ENCODE measurements at places on chromosomes 4 and X. TPM values are rescaled to one million over a fixed set of nuclear protein-coding genes. Genes with fewer than 3 reads are reported as not detected.

DNA sequence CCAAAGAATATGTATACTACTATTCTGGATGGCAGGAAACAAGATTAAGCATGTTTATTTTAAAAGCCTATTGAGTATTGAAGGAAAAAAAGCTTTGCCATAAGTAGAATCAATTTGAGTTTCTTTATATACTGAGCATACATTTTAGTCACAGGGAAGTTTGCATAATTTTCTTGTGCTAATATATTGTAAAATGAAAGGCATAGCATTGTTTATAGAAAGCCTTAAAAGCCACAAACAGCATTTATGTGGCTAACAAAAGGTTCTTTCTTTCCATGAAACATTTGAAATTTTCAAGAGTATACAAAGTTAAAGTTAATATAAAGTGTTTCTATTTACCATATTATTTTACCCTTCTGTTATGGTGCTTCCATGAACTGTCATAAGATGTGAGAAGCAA lies 1133.8 kb upstream of the PCDH10 start:
- DNase-seq, result no peak

GRCh38 chrX:136205882-136206380 lies 45.3 kb downstream of the MAP7D3 start:
- DNase-seq, result no peak

The MAGEA4 gene
- not detected for total RNA-seq

The FATE1 gene
- total RNA-seq, result 0.78 TPM

The RAB33B gene
- total RNA-seq, result 14.4 TPM

- no peak for DNase-seq
These were observed 213.4 kb upstream of the LNX1 start for GRCh38 chr4:53804719-53805118.

DNA sequence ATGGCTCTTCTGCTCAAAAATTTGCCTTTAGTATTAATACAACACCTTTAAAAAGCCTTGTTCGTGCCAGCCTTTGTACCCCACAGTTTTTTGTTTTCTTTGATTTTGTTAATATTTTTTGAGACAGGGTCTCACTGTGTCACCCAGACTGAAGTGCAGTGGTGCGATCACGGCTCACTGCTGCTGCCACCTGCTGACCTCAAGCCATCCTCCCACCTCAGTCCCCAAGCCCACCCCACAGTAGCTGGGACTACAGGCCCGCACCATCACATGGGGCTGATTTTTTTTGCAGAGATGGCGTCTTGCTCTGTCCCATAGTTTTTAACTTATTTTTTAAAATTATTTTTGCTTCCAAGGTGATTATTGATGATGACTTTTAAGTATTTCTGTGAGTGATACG lies 134.0 kb downstream of the HTR2C start:
- peak; percentile 17 for DNase-seq

DNA sequence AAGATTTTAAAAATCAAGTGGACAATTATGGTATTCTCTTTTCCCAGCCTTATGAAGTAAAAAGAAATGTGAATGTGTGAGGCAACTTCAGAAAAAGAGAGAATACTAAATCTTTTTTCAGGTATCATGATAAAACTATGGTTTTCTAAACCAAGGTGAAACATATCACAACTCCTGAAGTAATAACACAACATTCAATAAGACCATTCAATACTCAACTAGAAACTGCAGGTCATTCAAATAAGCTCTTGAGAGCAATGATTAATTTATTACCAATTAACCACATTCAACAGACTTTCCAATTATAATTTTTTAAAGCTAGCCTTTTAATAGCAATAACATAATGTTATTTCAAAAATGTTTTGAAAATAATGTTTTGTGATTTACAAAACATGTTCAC lies 35.8 kb downstream of the SLC10A7 start:
- no peak for DNase-seq

GRCh38 chr4:145153904-145154298 lies 26.5 kb downstream of the OTUD4 start:
- DNase-seq, result no peak

- no peak for DNase-seq
These were observed 307.1 kb downstream of the TEX13A start for GRCh38 chrX:104913348-104913747.

The PNMA6A gene
- total RNA-seq, result 7.0 TPM

The SPATA4 gene
- 0.93 TPM for total RNA-seq

- DNase-seq, result no peak
These were observed 7.7 kb downstream of the GAK start for GRCh38 chr4:924107-925096.

DNA sequence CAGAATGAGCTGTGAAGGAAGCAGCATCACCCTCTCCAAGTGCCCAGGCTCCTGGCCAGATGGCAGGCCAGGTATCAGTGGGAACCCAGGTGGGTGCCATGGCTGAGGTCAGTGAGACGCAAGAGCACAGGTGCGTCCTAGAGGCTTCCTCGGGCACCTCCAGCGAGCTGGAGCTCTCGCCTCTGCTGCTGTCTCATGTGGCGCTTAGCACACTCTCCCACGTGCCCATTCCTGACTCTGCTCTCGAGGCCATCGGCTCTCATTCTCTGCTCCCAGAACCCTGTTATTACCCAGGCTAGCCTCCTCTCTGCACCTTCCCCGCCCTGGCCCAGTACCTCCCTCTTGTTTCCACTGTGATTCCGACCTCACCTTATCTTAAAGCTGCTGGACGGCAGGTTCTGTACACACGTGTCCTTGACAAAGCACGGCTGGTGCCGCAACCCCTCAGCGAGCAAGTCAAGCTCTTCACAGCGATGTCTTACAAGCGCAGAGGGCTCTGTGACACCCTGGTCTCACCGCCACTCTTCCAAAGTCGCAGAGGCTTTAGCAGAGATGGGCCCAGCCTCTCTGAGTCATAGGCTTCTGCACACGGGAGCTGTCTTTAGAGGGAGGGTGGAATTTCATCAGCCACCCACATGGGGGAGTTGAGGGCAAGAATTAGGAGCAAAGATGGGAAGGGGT lies 15.4 kb upstream of the MSANTD1 start:
- no peak for DNase-seq

DNA sequence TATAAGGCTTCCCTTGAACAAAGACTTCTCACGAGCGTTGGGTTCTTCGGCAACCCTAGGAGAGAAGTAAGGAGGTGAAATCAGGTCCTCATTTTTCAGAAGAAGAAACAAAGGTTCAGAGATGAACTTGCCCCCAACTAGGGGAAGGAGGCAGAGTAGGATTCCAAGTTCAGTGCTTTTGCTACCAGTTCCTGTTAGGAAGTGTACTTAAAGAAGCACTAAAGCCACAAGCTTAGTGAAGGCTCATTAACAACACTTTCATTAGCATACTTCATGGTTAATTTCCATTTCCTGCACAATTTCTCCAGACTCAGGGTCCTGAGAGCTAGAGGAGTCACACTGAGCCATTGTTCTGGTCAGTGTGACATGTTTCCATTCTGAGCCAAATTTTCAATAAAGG lies 52.1 kb downstream of the VSIG4 start:
- DNase-seq, result no peak

DNA sequence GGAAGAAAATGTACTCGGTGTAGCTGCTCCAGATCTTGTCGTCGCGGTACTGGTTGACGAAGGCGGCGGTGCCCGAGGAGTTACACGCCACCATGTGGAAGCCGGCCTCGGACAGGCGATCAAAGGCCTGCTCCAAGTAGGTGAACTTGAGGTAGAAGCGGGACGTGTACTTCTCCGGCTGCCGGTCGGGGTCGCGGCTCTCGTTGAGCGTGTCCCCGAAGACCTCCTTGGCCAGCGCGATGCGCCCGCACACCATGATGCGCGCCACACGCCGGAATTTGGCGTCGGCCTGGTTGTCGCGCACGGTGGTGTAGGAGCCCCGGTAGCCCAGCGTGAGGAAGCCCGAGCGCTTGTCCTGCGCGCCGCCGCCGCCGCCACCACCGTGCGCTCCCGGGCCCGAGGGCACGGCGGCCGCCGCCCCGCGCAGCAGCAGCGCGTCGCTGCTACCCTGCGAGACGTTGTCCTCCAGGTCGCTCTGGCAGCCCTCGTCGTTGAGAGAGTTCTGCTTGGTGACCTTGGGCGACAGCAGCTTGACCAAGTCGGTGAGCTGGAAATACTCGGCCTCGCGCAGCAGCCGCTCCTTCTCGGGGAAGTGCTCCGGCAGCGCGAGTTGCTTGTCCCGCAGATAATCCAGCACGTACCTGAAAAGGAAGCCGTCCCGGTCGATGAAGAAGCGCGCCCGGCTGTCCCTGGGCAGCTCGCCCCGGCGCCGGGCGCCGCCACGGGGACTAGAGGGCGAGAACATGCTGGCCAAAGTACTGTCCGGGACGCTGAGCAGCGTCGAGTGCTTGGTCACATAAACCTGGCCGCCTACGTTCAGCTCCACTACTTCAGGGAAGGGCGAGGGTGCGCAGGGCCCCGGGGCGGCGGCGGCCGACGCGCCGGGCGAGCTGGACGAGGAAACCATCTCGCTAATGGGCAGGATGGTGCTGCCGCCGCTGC lies 775 bp downstream of the KCTD8 start:
- peak; percentile 39 for DNase-seq

The GRID2 gene
- 0.69 TPM for total RNA-seq

- DNase-seq, result no peak
These were observed 101.3 kb downstream of the TBL1X start for GRCh38 chrX:9566150-9566621.

DNA sequence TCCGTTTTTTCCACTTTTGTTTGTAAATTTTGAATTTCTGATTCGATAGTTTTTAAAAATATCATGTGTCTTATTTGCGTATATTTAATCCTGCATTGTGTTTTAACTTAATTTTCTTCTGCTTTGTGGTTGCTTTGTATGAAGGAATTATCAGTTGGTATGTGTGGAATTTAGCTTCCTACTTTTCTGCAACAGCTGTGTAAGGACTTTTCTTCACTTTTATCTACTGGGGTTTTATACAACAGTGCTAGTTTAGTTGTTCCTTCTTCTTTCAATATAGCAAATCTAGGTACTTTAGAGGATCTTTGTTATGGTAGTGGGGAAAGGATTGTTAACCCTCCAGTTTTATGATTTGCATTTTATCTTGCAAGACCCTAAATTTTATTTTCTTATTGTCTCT lies 410.3 kb downstream of the CCSER1 start:
- DNase-seq, result no peak

The TREX2 gene
- 0.24 TPM for total RNA-seq

The CACNA1F gene
- 0.19 TPM for total RNA-seq

- DNase-seq, result peak; percentile 75
These were observed 2.1 kb downstream of the PLCXD1 start for GRCh38 chrX:283115-283845.

- no peak for DNase-seq
These were observed 7.0 kb downstream of the TACC3 start for GRCh38 chr4:1728061-1728980.

DNA sequence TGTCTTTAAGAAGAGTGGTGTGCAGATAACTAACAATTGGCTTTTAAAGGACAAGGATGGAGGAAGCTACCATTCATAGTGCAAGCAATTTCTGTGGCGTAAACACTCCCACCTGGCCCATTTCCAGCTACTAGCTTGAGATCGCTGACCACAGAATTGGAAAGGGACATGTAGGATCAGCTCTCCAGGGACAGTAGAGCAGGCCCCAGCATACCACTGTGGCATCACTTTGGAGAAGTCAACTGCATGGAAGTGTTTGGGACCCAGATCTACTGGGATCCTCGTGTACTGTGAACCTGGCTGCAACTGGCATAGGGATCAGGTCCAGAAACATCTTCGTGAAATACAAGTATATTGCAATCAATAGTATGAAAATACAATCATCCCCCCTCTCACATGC lies 515.0 kb downstream of the INPP4B start:
- DNase-seq, result no peak

DNA sequence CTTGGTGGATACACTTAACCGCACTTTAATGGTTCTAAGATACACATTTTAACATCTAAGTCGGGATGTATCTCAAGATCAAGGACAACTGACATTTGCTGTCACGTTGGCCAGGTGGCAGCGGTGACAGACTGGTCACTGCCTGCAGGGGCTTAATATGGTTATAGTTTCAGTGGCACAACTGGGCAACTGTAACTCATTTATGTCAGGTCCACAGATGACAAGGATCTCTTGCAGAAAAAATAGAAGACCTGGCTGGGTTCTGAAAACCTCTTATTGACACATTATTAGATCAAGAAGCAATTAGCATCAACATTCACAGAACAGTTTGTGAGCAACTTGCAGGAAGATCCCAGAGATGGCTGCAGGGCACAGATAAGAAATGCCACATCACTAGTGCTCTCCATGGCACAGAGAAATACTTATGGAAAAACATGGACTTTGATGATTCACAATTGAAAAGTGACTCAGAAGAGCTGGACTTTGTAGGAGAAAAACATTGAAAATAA lies 99.6 kb upstream of the SORBS2 start:
- no peak for DNase-seq

GRCh38 chr4:95552942-95553550 lies 4.3 kb upstream of the UNC5C start:
- DNase-seq, result no peak

The SAT1 gene
- 242 TPM for total RNA-seq

GRCh38 chrX:153816831-153817690 lies 13.3 kb downstream of the PDZD4 start:
- DNase-seq, result no peak

DNA sequence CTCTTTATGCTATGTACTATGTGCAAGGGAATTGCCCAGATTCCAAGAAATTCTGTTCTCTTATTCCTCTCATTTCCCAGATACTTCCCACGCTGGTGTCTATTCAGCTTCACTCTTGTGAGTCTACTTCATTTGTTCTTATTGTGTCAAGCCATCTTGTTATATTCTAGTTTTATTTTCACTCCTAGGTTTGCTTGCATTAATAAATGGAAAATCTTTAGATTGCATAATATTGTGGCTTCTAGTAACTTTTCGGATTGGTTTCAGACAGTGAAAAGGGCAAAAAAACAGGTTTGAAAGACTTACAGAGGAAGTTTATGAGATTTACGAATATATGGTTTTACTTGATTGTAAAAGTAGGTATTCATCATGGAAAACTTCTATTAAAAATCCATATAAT lies 128.4 kb downstream of the BTC start:
- DNase-seq, result no peak

- DNase-seq, result no peak
These were observed 940.0 kb downstream of the SH3BGRL start for GRCh38 chrX:82141942-82142341.

DNA sequence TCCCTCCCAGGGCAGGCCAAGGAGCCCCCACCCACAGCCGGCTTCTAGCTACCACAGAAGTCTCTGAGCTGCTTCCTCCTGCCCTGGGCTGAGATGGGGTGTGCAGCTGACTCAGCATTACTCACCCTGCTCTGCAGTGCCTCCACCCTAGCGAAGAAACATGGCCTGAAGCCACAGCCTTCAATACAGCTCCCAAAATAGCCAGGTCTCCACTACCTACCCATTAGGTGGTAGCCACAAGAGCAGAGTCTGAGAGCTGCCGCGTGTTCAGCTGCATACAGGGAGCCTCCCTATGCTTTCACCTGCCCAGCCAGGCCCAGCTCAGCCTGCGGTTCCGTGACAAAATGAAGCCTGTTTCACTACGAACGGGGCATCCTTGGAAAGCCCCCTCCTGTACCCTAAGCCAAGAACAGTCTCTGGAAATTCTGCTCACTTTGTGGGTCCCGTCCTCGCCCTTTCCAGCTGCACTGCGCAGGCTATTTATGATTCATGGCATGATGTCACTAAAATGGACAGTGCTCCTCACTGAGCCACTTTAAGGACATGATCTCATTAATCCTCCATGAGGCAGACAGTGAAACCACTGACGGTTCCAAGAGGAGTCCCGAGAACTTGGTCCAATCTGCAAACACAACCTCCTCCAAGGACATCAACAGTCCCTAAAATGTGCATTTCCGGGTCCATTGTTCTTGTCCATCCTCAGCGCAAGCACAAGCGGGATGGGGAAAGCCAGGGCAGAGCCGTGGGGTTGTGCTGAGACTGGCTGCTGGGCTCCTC lies 20.2 kb downstream of the WDR1 start:
- no peak for DNase-seq
